Germinal center (tissue), 1 donor: ENCODE measurements at places on chromosomes 11 and 22.

GRCh38 chr11:20544603-20545237, 54.7 kb upstream of the SLC6A5 start:
- DNase-seq = no peak

GRCh38 chr22:42963231-42963595, 51.7 kb downstream of the PACSIN2 start:
- no peak for DNase-seq

GRCh38 chr11:59173080-59173963, 1.4 kb downstream of the DTX4 start:
- no peak for DNase-seq

DNA sequence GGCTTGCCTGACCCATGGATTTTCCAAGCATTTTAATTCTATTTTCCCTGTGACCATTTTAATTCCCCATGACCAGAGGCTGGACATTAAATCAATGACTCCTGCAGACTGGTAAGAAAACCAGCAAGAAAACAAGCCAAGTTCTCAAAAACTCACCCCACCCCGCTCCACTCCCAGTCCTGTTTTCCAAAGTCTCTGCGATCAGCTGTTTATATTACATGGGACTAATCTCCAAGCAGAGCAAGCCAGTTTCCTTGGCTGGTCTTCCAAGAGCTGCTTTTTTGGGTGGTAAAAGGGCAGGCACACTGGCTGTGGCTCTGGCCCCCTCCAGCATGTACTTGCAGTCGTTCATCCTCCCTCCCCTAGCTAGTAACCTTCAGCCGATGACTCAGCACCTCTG, 97.9 kb downstream of the RRAS2 start:
- DNase-seq = no peak

- DNase-seq = no peak
Measured at GRCh38 chr22:19775496-19776325, 15.1 kb downstream of the TBX1 start.

DNA sequence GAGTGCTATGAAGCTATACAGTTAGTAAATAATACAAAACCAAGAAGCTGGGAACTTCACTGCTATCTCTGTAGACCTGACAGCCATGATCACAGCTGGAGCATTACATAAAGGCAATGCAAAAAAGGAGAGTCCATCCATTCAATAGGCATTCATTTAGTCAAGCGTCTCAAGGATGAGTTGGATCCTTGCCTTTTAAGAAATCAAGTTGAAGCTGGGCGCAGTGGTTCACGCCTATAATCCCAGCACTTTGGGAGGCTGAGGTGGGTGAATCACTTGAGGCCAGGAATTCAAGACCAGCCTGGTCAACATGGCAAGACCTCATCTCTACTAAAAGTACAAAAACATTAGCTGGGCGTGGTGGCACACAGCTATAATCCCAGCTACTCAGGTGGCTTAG, 48.1 kb upstream of the ALKBH3 start:
- no peak for DNase-seq

- DNase-seq = no peak
Measured at GRCh38 chr11:60625262-60625661, 74.2 kb upstream of the MS4A8 start.

DNA sequence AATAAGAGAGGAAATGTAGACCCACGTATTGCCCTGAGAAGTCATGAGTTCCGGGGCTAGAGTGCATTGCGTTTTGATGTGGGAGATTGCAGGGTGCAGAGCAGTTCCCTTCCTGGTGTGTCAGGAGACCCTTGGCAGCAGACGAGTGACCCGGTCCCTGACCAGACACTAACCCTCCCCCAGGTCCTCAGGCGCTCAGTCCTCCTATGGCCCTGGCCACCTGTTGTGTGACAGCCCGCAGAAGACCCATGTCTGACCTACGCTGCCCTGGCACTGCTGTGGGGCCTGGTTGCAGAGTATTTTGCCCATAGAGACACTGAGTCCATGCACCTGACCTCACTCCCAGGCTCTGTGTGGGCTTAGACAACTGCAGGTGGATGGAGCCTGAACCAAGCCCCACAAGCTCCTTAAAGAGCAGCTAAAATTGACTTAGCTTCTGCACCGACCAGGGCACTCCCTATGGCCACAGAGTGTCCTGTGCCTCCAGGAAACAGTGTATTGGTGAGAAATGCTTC, 833.8 kb downstream of the TBC1D22A start:
- no peak for DNase-seq

DNA sequence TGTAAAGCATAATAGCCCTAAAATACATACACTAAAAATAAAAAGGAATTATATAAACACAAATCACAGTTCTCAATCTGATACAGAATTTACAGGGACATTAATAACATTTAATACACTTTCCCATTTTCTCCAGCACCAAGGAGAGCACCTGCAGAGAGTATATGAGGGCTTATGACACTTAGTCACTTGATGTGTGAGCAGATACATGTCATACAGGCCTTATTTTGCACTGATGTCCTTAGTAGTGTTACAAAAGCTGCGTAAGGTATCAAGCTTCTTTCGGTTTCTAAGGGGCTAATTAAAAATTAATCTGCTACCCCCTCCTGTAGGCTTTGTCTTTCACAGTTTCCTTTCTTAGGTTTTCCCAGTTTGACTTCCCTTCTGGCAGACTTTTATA, 61.3 kb downstream of the TRIM44 start:
- no peak for DNase-seq

DNA sequence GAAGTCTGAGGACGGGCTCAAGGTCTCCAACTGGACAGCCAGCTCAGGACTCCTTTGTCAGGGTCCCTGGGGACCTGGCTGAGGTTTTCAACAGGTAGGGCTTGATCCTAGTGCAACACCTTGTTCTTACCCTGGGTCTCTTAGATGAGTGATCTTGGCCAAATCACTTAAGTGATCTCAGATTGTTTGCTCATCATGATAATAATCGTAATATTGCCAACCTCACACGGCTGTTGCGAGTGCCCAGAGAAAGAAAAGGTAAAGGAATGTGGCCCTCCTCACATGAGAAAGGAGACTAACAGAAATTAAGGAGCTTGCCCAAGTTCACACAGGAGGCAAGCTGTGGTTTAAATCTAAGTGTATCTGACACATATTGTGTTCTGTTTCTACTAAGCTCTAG, 28.5 kb downstream of the POU2AF3 start:
- no peak for DNase-seq

DNA sequence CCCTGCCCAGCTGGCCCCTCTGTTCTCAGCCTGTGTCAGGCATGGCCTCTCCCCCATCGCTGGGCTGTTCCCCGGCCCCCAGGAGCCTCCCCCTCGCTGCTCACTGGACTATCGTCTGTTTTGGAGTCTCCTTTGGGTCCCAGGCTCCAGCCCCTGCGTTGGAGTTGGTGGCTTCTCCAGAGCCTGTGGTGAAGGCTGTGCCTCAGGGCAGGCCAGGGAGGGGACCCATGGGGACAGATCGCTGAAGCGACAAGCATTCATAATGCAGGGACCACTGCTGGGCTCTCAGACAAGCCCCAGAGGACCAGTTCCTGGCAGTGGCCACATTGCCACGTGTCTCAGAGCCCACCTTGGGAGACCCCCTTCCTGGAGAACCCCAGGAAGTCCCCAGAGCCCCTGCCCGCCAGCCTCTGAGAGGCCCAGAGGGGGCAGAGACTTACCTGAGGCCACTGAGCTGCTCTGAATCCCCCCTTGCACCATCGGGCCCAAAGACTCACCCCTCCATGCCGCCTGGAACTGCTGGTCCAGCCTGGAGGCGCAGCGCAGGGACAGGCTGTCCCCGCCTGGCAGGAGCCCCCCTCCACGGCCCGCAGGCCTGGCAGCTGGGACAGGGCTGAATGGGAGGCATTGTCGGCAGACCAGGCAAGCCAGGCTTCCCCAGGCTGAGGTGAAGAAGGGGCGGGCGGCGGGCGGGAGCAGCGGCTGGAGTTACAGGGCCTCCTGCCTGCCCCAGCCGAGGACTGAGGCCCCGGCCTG, at the start of gene CHADL:
Gene CHADL, minus strand, starts transcription at position 555 of the 756 bp plus-strand sequence. Its CDS starts 50 bp downstream, at position 505.
- DNase-seq = no peak

DNA sequence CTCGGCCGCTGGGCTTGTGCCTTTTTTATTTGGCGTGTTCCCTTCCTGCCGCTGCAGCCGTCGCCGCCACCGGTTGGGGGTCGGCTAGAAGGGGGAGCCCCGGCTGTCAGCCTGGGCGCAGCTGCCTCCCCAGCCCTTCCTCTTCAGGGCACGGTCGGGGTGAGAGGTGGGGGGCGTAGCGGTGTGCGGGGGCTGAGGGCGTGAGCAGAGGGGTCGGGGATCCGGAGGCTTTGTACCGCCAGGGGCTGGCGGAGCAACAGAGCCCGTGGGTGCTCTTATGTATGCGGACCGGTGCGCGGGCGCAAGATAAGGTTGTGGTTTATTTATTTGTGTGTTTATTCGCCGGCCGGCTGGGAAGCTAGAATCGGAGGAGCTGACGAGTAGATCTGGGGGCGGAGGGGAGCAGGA, 477 bp downstream of the ZBTB16 start:
- no peak for DNase-seq

DNA sequence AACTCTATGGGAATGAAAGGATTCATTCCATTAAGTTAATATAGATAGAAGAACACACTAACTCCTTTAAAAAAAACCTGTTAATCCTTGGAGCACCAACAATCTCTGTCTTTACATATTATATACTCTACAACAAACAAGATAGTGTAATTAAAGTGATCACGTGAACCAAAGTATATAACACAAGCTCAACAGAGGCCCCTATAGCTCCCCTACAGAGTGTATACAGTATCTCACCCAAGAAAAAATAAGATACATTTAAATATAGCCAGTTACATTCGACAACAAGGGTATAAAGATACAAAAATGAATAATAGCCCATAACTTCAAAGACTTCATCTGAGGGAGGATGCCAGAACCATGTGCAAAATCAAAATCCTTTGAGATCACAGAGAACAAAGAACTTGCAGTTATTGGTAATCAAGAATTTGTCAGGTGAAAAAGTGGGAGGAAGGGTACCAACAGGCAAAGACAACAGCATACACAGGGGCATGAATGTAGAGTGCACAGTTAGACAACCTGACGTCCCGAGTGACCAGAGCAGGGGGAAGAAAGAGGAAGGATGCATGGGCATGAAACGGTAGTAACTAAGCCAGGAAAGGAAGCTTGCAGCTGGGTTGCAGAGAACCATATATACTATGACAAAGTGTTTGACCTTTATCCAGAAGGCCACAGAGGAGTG, 4.7 kb downstream of the FCHSD2 start:
- no peak for DNase-seq

DNA sequence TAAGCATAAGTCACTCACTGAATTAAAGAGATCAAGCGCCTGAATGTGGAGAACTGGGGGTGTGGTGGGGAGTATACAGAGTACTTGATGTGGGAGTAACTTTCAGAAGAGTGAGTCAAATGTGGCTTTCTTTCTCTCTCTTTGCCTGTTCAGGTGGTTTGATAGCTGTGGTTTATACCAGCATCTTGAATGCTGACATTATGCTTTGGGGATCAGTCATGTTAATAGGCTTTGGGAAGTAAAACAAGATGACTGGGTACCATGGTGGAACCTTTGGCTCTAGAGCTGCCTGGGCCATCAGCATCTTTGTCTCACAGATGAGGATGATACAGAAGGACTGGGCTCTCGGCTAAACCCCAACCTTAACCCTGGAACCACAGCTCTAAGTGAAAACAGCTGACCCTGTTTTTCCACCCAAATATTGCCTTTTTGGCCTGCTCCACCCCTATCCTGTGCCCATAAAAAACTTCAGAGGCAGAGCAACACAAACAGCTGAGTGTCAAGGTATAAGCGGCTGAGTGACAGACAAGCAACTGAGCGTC, 58.2 kb upstream of the GNAZ start:
- no peak for DNase-seq

- no peak for DNase-seq
Measured at GRCh38 chr11:63719987-63720386, 38.7 kb downstream of the RTN3 start.

- DNase-seq = no peak
Measured at GRCh38 chr11:2270322-2271076, at the start of gene ASCL2. Gene ASCL2, minus strand, starts transcription at chr11:2270588. Its CDS starts 256 bp downstream, at chr11:2270332.

DNA sequence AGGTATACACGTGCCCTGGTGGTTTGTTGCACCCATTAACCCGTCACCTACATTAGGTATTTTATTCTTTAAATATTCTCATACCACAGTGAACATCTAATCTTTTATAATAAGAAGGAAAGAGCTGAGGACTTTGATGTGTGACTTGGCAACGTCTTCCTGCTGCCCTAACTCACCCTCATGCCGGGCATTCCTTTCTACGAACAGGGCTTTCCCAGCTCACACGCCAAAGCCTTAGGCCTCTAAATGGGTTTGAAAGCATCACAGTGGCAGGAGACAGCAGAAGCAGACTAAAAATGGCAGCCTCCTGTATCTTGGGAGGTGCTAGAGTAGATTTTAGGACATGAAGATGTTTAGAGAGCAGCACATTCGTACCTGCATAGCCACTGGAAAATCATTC, 52.6 kb downstream of the CLTCL1 start:
- DNase-seq = no peak

DNA sequence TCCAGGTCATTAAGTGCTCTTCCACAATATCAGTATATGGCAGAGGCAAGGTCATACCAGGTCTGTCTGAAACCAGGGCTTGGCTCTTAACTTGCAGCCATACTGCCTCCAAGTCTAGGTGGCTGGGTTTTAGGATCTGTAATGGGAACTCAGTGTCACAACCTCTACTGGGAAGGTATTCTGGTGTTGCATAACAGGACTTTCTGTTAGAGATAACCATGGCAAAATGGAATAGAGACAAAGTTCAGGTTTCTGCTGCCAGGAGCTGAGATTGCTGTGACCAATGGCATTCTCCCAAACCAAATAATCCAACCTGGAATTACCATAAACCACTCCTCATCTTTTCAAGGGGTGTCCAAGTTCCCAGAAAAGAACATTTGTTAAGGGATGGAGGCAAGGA, 6.8 kb upstream of the SAA1 start:
- DNase-seq = no peak
